ENCODE measurements at places on chromosomes 7 and 10.

DNA sequence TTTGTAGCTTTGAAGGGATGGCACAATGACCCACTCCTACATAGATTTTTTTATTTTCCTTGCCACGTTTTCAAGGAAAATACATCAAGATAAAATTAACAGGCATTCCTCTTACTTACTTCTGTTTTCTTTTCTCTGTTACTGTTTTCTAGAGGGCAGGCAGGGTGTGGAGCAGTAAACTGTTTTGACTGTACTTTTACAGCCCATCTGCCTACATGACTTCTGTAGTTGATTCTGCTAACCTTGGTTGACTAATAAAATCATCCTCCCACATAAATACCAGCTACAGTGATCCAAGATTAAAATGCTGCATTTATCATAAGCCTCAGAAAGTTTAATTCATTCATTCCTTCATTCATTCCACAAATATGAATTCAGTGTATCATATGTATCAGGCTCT lies 158.5 kb downstream of the TRIL start:
- no peak for DNase-seq

DNA sequence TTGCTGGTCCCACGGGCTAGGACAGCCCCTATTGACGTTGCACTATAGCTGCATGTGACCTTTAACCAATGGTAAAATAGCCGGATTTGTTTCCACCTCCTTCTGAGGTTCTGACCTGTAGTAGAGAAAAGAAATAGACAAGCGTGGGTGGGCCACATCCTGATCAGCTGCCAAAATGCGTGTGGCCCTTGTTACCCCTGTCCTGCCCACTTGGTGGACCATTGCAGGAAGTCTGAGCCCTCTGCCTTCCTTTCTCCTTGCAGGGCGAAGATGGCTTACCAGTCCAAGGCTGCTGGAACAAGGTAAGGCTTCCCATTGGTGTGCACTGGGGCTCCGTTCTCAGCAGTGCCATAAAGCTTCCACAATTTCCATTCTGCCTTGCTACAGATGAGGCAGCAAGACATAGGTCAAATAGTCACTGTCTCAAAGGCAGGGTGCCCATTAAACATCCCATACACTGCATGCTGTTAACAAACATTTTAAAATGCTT lies 95.9 kb upstream of the MACROH2A2 start:
- DNase-seq: no peak

- DNase-seq: no peak
Observed at GRCh38 chr10:36248304-36248981, 606.3 kb upstream of the FZD8 start.

GRCh38 chr10:43809211-43809930 lies 160.7 kb upstream of the ZNF32 start:
- no peak for DNase-seq

GRCh38 chr10:114096864-114097263 lies 53.2 kb downstream of the ADRB1 start:
- no peak for DNase-seq

- no peak for DNase-seq
Observed at GRCh38 chr10:651692-652091, 37.8 kb downstream of the DIP2C start.

- DNase-seq: peak; percentile 69
Observed at GRCh38 chr7:92609921-92610518, 19.8 kb upstream of the FAM133B start.

DNA sequence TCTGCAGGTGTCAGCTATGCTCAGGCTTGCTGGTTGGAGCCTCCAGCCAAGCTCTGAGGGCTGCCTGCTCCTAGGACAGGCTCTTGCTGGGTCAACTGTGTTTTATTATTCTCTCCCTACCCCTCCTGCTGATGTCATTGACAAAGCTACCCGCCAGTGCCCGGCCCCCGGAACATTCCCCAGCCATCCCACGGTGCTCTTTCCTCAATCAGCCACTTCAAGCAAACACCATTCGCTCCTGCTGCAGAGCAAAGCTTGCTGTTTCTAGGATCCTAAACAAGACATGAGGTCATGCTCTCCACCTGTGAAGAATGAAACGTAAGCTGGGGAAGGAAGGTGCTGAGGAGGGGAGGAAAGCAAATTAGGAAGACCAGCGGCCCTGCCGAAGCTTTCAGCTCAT lies 2.1 kb upstream of the C10orf71 start:
- DNase-seq: no peak

- no peak for DNase-seq
Observed at GRCh38 chr7:70456719-70457118, 675.2 kb upstream of the GALNT17 start.

DNA sequence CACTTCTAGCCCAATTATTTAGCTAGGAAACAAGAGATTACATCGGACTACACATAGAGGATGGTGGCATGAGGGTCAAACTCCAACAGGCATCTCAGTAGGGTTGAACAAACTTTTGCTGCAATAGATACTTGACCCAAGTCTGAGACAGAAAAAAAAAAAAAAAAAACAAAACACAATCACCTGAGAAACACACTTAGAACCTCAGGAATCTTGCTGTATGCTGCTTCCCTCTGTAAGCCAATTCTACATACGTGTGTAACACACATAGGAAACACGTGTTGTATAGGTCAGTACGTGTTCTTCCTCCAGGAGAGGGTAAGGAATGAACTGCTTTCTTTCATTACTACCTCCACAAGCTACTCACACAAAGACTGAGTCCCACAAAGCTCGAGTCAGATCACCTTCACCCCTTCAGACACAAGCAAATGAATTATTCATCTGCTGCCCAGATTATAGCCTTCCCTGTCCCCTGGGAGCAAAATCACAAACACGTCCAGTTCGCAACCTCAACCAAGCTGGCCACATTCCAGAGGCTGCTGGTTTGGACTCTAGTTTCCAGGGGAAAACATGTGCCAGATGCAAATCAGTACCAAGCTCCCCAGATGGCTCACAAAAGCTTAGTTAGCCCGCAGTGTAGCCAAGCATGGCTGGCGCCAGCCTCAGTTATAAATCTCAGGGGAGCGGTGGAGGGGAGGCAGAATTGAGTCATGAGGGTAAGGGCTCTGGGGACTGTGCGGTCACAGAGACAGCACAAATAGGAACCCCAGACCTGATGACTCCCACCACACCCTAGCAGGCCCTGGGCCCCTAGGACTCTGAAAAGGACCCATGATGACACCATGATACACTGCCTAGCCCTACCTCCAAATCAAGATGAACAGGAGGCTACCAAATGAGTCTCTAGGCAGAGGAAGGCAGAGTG lies 15.1 kb downstream of the PSAP start:
- no peak for DNase-seq

DNA sequence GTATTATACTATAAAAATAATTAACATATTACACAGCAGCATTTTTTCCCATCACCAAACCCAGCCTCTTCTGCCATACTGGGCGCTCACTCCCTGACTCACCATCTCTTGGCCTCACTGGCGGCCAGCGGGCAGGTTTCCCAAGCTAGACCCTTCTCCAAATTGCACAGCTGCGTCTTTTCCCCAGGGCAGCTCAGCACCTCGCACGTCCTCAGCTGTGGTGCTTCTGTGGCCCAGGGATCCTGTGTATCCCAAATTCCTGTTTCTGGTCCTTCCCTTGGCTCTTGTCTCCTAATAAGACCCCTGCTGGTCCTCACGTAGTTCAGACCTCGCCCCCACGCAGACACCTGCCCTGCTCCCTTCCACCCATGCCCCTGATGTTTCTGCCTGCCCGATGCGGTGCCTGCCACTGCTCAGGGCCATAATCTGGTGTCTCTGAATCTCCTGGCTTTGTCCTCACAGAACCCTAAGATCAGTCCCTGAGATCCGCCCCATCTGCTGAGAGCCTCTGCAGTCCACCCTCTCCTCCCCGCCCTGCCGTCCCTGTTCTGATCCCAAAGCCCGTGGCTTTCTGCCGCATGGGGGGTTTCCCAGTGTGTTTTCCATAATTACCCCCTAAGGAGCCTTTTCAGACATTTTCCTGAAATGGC lies 290.1 kb downstream of the TCERG1L start:
- no peak for DNase-seq

DNA sequence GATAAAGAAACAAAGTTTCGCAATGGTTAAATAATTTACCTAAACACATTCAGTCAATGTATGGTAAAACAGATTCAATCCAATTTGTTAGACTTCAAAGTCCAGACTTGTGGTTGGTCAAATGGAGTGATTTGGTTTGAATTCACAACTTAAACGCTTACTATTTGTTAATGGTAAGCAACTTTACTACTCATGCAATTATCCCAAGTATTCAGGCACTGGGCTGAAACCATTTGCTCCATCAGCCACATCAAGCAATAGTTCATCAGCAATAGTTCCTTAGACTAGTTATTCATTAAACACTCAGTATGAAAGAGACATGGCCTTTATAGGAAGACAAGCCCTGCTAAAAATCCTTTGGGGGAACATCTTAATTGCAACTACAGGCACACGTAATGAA lies 253.0 kb downstream of the AGMO start:
- no peak for DNase-seq

GRCh38 chr7:74388880-74389415 lies 64.8 kb upstream of the GTF2IRD1 start:
- DNase-seq: no peak

DNA sequence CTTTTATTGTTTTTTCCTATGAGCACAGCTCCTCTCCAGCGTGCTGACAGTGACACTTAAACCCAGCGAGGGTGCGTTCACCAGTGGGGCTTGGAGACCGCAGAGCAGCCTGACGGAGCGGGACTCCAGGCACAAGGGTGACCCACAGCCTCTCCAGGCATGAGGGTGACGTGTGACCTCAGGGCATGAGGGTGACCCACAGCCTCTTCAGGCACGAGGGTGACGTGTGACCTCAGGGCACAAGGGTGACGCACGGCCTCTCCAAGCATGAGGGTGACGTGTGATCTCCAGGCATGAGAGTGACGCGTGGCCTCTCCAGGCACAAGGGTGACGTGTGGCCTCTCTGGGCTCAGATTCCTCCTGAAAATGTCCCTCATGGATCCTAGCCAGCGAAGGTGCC lies 164.3 kb upstream of the TCERG1L start:
- DNase-seq: no peak

- peak; percentile 57 for DNase-seq
Observed at GRCh38 chr10:96833220-96834001, 1.3 kb downstream of the LCOR start.

- no peak for DNase-seq
Observed at GRCh38 chr10:22646388-22646853, 68.0 kb downstream of the PIP4K2A start.

GRCh38 chr10:71326464-71326881 lies 7.4 kb downstream of the SLC29A3 start:
- no peak for DNase-seq

DNA sequence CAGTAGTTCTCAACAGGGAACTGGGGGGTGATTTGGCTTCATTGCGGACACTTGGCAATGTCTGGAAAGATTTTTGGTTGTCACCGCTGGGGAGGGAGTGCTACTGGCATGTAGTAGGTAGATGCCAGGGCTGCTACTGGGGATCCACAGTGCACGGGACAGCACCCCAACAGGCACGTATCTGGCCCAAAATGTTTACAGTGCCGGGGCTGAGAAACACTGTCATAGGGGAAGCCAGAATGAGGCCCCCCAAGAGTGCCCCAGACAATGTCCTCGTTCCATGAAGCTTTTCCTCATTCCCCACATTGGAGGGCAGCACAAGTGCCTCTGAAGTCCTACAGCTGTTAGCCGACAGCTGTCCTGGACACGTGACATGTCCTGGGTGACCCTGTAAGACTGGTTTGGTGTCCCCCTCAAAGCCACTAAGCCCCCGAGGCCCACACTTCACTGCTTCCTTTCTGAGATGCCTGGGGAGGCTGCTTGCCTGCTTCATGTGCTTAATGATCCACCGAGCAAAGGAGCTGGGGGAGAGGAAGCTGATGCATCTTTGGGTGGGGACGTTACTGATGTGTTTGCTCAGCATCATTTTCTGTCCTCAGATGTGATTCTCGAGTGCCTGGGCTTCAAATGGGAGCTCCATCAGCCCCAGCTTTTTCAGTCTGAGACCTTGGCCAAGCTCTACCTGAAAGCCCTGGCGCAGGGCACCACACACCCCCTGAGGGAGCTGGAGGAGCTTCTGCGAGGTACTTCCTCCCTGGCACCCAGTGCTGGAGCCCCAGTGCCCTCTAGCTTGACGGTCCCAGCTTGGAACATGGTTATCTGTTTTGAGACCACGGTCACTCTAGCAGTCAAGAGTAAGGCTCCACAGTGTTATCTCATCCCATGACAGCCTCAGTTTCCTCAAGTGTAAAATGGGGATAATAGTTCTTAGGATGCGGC lies 14.7 kb downstream of the BTBD16 start:
- no peak for DNase-seq

DNA sequence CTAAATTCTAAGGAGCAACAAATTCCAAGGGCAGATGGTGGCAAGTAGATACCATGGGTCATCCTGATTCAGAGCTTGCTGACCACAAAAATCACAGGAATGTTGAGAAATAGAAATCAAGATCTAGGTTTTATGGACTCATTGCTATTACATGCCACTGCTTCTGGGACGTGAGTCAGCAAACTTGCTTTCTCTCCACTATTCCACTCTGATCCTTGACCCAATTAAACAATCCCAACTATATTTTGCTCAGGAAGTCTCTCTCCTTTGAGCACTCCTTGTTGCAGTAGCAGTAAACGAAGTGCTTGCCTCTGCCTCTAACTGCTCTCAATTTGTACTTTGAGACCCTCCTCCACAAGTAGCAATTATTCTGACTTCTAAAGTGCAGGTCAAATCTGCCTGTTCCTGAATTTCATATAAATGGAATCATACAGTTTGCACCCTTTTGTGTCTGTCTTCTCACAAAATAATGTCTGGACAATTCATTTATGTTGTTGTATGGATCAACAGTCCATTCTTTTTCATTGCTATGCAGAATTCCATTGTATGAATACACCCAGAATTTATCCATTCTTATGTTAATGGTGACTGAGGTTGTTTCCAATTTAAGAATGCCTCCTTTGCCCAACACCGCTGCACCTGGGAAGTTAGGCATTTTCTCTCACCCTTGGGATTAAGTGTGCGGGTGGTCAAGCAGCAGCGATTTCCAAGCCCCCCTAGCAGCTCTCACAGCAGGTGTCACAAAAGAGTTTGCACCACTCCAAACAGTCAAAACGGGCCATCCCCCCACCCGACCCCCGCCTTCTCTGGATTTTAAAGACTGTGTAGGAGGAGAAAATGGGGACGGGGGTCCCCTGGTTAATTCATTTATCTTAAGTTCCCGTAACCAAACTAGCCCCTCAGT lies 35.9 kb downstream of the ACSM6 start:
- peak; percentile 84 for DNase-seq

- DNase-seq: no peak
Observed at GRCh38 chr10:88783724-88784123, 18.8 kb upstream of the LIPM start.

DNA sequence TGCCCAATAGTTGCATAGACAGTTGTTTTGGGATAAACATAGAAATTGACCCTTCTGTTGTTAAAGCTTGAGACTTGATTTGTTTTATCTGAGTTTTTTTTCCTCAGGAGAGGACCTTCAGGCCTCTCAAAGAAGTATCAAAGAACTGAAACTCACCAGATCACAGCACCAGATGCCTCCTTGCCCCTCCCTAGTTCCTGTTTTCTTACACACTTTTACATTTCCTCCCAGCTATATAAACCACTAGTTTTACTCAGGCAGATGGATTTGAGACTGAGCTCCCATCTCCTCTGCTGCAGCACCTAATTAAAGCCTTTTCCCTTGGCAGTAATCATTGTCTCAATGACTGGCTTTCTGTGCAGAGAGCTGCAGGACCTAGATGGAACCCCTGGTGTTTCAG lies 150.6 kb upstream of the NRG3 start:
- no peak for DNase-seq

- peak; percentile 80 for DNase-seq
Observed at GRCh38 chr7:21945454-21946221, at the start of gene CDCA7L. Gene CDCA7L, minus strand, starts transcription at chr7:21945899. Its CDS starts 95 bp downstream, at chr7:21945804.
